ENCODE measurements at places on chromosomes 1 and 21. TPM values are rescaled to one million over a fixed set of nuclear protein-coding genes. Genes with fewer than 3 reads are reported as not detected.

GRCh38 chr1:189657715-189658114, 819.9 kb downstream of the BRINP3 start:
- DNase-seq = peak; percentile 30

DNA sequence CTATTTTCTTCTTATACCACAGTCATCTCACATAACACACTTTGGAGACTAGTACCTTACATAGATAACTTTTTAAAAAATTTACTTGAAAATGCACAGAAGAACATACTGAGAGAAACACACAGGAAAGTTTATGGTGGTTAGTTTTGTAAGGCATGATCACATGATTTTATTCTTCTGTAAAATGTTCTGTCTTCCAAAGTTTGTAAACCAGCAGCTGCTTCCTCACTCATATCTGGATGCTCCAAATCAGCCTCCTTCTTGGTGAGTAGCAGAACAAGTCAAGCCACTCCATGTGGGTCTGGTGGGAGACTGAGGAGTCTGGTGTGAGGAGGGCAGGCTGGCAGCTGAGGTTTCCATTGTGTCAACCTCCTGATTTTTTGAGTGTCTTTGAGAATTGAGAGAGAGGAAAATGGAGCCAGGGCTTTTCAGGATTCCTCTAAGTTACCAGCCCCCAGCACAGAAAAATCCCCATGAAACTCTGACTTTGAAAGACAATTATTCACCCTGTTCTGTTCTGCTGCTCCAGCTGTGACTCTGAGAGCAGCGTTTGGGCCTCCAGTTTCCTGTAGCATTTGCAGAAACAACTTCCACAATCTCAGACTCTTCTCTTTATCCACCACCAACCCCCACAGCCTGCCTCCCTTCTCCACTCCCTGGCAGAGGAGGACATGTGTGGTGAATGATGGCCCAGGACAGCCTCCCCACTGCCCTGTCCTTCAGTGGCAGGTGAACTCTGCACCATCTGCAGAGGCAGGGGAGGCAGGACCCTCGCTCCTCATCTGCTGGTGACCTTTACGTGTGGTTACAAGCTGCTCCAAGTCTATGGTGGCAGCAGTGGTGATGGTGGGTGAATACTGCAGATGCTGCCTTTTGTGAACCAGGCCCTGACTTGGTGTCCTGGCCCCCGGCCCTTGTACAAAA, 82.3 kb downstream of the FCRL5 start:
- no peak for DNase-seq

- DNase-seq = no peak
Measured at GRCh38 chr21:46157987-46158451, 2.6 kb upstream of the FTCD start.

DNA sequence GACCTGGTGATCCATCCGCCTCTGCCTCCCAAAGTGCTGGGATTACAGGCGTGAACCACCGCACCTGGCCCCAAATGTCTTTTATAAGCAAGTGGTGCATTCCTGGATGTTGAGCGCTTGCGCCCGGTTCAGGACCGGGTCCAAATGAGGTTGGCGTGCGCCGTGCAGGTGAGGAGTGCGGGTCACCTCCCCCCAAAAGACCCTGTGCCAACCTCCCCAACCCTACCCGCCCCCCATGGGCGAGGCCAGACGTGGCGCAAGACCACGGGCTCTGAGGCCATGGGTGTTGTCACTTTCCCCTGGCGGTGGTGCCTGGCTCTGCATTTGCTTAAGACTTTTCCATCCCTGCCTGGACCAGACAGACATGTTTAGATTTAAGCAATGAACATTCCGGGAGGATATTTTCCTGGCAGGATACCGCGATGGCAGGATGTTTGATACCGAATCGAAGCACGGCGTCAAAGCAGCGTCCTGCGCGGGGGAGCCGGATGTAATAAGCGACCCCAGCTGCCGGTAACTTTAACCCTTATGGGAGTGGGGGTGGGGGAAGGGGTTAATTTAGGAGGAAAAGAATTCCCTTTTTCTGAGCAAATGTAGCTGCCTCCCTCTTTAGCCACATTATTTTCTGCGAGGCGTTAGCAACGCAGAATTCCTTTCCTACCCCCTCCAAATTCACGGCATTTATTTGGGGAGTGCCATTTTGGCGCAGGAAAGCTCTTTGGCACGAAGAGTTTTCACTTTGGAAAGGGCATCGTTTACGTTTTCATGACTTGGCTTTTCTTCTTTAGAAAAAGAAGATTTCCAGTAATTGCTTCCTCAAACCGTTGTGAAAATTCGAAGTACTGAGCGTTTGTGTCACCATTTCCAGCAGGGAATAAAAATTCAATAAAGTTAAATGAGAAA, 27.8 kb upstream of the RNF187 start:
- DNase-seq = peak; percentile 88

DNA sequence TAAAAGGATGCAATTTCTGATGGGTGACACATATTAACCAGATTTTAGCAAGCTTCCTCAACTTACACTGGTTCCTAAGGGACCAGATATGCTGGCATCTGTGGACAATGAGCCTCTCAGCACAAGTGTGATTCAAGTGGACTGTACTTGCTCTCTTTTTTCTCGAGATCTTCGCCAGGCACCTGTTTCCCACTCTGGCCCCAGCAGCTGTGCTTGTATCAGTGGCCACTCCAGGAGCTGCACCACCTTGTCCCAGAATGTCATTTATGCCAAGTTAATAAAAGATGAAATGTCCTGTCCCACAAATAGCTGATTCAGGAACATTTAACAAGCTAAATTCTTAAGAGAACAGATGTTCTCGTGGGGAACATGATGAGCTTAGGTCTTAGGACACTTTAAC, 14.6 kb downstream of the C1orf198 start:
- no peak for DNase-seq

Gene ZNF691
- 4.3 TPM for total RNA-seq

Gene CA6
- not detected for total RNA-seq

Data from PC-3 (cell line).